ENCODE measurements at places on chromosomes 3 and 15. TPM values are rescaled to one million over a fixed set of nuclear protein-coding genes. Genes with fewer than 3 reads are reported as not detected.

The CHRNA7 gene
- total RNA-seq: not detected

GRCh38 chr15:66911131-66911700 is 154.2 kb upstream of the SMAD3 start:
- DNase-seq: no peak

GRCh38 chr3:13161021-13161759 is 88.0 kb upstream of the IQSEC1 start:
- DNase-seq: no peak

DNA sequence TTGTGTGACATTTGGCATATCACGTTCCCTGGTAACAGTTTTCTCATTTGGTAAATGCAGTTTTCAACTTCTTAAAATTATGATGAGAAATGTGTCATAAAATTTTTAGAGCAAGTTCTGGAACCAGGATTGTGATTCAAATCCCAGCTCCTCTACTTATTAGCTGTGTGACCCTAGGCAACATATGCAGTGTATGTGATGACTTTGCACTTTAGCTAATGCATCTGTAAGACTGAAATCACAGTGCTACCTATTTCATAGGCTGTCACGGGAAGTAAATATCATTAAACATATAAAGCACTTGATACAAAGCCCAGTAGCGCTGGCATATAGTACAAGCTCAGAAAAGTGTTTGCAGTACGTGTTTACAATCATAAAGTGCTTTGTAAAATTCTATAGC is 419.4 kb downstream of the GRM7 start:
- DNase-seq: no peak

DNA sequence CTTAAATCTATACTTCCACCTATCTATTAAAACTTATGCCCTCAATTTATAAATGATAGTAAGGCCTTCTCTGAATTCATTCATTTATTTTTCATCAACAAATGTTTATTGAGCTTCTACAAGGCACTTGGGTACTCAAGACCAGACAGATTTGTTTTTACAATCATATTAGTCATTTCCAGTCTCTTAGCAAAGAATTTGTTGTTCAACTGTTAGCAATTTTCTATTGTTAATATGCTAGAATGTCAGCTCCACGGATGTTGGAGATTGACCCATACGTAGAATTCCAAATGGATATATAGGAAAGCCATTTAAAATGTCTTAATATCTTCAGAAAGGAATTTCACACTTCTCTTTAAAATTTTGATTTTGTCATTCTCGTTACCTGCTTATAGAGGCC is 36.7 kb downstream of the ZBTB38 start:
- no peak for DNase-seq

DNA sequence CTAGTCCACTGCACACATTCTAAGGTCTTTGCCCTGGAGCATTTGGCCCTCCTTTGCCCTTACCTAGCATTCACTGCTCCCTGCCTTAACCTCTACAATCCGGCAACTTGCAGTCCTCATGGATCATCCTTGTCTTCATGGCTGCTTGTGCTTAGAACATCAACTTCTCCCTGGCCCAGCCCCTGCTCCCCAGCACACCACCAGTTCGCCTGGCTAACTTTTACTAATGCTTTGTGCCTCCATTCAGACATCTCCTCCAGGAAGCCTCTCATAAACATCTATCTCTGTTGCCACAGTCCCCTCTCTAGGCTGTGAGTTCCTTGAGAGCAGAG is 57.1 kb downstream of the AAGAB start:
- DNase-seq: no peak

GRCh38 chr15:41982133-41982930 is 10.0 kb upstream of the EHD4 start:
- no peak for DNase-seq

- no peak for DNase-seq
Measured at GRCh38 chr3:115359536-115359935, 212.4 kb upstream of the ZBTB20 start.

- no peak for DNase-seq
Measured at GRCh38 chr3:39268549-39268900, 11.3 kb downstream of the CX3CR1 start.

GRCh38 chr3:138222131-138222941 is 35.2 kb downstream of the ARMC8 start:
- no peak for DNase-seq
